ENCODE measurements at places on chromosomes 5 and 9.

- DNase-seq: peak; percentile 23
These were observed 82.0 kb downstream of the YIPF5 start for GRCh38 chr5:144088206-144089064.

DNA sequence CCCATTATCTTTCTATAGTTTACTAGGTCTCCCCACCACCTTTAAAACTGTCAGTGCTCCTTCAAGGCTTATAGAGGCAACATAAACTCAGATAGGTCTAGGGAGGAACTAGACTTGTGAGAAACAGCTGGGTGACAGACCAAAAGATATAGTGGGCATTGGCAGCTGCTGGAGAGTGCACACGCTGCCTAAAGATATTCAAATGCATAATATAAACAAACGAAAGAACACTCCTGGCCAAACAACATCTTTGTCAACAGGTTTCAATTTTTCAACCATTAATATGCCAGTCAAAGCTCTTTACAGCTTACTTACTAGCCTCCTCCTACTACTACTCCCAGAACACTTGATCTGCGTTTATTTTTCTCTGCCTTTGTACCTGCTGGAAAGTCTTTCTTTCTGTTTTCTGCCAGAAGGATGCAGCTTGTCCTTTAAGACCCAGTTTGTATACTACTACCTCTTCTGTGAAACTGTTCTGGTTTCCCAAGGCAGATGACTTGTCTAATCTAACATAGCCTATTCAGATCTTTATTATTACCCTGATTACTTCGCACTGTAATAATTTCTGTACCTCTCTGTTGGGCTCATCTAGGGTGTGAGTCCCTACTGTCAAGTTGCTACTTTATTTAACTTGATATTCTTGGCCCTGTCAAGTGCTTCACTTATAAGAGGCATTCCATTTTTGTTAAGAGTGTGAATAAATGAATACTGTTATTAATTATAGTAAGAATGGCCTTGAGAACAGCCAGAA, 14.3 kb downstream of the KDM3B start:
- no peak for DNase-seq

DNA sequence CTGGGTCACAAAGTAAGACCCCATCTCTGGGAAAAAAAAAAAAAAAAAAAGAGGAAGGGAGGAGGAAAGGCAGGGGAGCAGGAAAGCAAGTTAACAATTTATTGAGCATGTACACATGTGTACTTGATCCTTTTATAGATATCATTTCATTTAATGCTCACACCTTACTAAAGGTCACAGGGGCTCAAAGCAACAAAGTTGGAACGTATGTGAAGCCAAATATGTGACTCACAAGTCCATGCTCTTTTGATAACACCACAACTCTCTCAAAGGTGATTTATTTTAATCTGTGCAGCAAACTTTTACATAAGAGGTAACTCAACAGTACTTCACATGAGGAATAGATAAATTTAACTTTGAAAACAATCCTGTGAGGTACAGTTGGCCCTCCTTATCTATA, 34.4 kb upstream of the DTWD2 start:
- DNase-seq: no peak

DNA sequence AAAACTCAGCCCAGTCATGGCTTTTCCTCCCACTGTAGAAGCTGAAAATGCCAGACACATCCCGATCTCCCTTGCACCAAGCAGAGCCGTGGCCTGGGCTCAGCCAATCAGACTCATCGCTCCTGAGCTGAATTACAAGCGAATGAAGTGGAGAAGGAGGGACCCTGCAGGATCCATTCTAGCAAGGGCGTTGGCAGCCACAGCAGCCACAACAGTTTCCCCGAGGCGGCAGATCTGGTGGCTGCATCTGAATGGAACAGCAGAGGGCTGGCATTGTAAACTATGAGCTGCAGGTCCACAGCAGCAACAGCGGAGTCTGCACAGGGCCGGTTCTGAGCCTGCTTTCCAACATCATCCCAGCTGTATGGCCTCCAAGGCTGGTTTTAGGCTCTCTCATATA, 23.8 kb downstream of the ALG2 start:
- no peak for DNase-seq

Data from epithelial cell of esophagus (primary cell).